Fibroblast of skin of right quadriceps (primary cell): ENCODE measurements at places on chromosomes 12 and 14.
A peak's percentile ranks its signal among the peaks of the same experiment; 100 is the strongest.

DNA sequence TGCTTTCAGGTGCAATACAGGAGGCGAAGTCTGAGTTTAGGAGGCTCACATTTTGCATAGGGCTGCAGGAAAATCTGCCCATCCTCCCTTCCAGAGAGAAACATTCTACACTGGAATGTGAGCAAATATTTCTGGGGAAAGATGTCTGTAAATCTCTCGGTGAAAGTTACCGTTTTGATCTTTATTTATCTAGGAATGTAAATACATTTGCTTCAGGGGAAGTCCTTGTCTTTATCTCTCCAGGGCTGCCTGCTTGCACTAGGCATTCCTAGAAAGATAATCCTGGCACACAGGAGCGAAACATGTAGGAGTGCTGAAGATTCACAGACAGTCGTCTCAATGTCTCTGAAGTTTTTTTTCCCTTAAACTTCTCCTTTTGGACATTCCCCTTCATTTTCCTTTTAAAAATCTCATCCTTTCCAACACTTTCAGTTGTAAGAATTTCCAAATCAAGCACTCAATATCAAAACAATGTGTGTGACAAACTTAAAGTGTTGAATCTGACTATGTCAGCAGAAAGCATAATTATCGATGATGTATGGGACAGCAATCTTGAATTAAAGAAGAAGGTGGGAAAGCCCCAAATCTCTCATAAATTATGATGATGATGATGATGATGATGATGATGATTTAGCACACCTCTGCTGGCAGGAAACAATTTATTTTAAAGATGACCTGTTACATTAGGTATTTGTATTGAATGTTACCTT is 113.4 kb upstream of the RESF1 start:
- no peak for DNase-seq

DNA sequence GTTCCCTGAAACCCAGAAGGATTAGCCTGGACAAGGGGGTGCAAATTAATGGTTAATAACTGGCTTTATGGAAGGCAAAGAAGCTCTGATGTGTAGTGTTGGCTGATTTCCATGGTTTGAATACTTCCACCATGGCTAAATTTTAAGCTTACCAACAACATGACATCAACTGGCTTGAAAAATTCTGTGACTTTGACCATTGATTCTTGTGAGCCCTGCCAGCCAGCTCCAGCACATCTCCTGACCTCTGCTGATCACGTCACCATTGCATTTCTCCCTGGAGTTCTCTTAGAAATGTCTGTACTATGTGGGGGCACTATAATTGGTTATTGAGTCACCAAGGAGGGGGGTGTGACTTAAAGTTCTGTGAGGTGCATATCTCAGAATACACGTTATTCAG is 171.2 kb downstream of the MYRFL start:
- no peak for DNase-seq

- DNase-seq = peak; percentile 53
Measured at GRCh38 chr12:49930515-49931288, 19.8 kb upstream of the AQP2 start.

- no peak for DNase-seq
Measured at GRCh38 chr12:47745485-47746041, 13.1 kb downstream of the RAPGEF3 start.

DNA sequence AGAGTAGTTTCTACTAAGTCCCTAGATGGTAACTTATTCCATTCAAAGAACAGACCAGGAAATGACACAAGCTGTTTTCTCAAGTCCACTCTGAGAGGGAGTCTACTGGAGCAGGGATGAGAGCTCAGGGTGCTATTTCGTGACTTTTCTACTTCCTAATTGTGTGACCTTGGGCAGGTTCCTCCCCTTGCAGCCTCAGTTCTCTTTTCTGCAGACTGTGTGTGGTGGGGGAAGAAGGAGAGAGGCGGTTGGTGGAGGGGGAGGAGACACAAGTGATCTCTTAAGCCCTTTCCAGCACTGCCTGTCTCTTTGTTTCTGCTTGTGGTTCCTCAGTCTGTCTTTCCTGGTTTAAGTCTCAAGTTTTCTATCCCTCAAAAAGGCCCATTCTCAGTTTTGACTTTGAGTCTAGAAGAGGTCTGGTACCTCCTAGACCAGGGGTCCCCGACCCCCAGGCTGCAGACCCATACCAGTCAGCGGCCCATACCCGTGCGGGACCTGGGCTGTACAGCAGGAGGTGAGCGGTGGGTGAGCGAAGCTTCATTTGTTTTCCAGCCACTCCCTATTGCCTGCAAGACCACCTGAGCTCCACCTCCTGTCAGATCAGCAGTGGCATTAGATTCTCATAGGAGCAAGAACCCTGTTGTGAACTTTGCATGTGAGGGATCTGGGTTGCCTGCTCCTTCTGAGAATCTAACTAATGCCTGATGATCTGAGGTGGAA is 10.7 kb downstream of the FGF6 start:
- DNase-seq = no peak
